Pulmonary artery endothelial cell (primary cell): ENCODE measurements at places on chromosomes 11 and 22.

DNA sequence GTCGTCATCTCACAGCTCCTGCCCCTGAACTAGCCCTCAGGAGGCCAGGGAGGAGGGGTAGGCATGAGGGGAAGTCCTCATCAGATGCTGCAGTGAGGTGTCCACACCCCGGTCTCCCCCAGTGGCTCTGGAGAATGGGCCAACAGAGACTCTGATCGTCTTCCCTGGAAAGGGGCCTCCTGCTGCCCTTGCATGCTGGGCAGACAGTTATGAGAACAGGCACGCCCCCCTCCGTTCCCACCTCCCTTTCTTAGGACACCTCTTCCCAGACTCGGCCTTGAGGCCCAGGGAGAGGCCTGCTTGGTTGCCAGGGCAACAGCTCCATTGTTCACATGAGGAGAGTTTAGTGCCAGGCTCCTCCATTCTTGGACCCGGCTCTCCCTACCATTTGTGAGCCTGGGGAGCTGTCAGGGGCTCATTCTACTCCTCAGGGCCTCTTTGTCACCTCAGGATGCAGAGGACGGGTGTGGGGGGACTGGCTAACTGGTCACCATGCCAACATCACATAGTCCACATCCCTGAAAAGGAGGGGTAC is 157.7 kb downstream of the TTC17 start:
- no peak for DNase-seq

DNA sequence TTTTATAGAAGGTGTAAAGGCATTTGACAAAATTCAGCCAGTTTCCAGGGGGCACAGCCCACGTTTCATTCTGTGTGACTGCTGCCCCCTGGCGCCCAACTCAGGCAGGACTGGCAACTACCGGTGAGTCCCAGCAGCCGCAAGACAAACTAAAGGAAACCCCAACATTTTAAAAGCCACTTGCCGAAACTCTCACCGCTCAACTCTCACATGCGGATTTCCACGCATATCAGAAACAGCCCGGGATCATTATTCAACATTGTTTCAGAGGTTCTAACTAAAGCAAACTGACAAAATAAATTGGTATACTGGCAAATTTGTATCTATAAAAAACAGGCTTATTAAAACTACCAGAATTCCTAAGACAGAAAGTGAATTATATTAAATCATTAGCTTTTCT is 48.2 kb downstream of the MORC2 start:
- no peak for DNase-seq

GRCh38 chr11:1567721-1568100 is 4.4 kb downstream of the DUSP8 start:
- DNase-seq, result no peak

GRCh38 chr22:41398921-41399320 is 17.2 kb downstream of the TEF start:
- no peak for DNase-seq

DNA sequence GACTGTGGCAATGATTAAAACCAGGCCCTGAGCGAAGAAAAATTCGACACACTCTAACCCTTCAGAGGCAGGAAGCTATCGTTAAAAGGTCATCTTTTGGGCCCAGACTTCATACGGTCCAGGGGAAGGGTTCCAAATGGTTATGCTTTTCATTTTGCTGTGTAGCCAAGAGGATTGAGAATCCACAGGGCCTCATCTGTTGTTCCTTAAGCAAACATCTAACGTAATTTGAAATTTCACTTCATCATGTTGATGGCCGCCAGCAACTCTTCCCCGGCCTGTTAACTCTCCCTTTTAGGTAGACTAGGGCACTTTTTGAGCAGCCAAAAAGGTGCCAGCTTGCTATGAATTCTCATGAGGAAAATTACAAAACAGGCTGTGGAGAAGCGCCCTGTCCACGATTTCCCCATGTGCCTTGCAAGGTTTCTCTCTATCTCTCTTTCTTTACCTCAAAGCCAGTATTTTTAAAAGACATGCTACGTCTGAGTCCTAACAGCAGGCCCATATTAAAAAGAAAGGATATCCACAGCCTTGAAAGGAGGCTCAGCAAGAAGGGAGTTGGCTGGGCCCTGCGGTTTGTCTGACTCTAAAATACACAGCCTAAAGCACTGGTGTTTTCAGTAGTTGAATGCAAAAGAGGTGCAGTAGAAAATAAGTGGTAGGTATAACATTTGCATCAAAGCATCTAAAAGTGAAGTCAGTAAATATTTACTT is 356.3 kb upstream of the NARS2 start:
- no peak for DNase-seq

DNA sequence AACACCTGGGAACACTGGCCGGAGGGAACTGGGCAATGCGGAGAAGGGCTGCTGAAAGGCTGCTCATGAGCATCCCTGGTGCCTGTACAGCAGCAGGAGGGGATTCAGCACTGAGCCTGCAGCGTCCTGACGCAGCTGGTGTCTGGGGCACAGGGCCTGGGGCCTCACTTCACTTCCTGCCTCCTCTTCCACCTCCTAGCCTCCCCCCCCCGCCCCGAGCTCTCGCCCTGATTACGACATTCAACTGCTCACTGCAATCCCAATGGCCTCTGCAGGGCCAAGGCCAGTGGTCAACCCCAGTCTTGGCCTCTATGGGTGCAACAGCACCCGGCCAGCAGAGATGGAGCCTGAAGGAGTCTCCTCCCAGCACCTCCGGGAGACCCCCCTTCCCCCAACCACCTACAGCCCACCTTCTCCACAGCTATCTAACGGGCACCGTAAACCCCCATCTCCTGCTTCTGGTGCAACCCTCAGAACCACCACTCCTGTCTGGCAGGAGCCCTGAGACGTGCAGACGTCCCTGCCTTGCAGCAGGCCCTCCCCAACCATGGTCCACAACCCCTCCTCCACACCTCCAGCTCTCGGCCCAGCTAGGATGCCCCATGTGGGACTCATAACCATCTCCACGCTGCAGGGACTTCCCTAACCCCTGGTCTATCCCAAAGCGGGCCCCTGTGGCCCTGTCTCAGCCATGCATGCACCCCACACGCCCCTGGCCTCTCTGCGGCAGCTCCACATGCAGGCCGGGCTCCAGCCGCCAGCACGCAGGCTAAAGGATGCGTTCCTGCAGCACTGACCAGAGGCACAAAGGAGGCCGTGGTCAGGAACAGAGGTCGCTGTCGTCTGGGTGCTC is 38.2 kb downstream of the BRD1 start:
- DNase-seq, result no peak

- DNase-seq, result no peak
Measured at GRCh38 chr11:57417056-57417455, 9.9 kb downstream of the SLC43A3 start.

GRCh38 chr11:119478711-119479285 is 55.8 kb upstream of the THY1 start:
- no peak for DNase-seq
